ENCODE measurements at places on chromosomes 2 and 18.
A peak's percentile ranks its signal among the peaks of the same experiment; 100 is the strongest.

DNA sequence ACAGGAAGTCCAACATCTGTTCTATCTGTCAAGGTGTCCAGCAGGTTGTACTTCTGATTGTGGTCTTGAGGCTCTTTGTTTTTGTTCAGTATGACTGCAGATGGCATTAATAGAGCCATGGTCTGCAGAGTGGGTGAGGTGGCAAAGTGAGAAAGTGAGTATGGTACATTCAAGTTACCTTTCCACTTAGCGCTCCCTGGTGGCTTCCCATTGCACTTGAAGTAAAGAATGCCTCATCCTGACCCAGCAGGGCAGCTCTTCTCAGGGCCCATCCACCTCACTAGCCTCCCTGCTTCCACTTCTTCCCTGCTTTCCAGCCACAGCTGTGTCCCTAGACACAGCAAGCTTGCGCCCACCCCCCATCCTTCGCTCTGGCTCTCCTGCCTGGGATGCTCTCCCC is 148.0 kb upstream of the ALPP start:
- DNase-seq = no peak
- no peaks in the 10 kb centered on the region for H3K27me3 ChIP-seq
- H3K4me1 ChIP-seq = peaks cover 12% of the 10 kb centered on the region
- H3K4me3 ChIP-seq = no peak overlapping the region
- H3K36me3 ChIP-seq = no peaks in the 10 kb centered on the region
- no peak overlapping the region for H3K27ac ChIP-seq

- peaks cover 8% of the 10 kb centered on the region for H3K4me1 ChIP-seq
- no peak overlapping the region for H3K4me3 ChIP-seq
- DNase-seq = no peak
- H3K27ac ChIP-seq = 0 out of 2 replicates have a peak overlapping the region, but pooled peaks have one; percentile 7
- H3K36me3 ChIP-seq = no peaks in the 10 kb centered on the region
Observed at GRCh38 chr18:9494778-9495331, 19.5 kb downstream of the RALBP1 start.

- H3K27me3 ChIP-seq = no peaks in the 10 kb centered on the region
- no peak overlapping the region for H3K4me3 ChIP-seq
- H3K4me1 ChIP-seq = no peaks in the 10 kb centered on the region
Observed at GRCh38 chr2:15457868-15458267, 103.3 kb downstream of the NBAS start.

GRCh38 chr18:48036641-48037421 is 106.4 kb upstream of the SMAD2 start:
- no peak overlapping the region for H3K4me3 ChIP-seq
- H3K36me3 ChIP-seq = no peaks in the 10 kb centered on the region
- no peak overlapping the region for H3K27ac ChIP-seq
- H3K4me1 ChIP-seq = no peaks in the 10 kb centered on the region
- H3K27me3 ChIP-seq = no peaks in the 10 kb centered on the region
